COR-L47 (cell line): ENCODE measurements at places on chromosomes 13 and 19.

GRCh38 chr19:4038057-4038456 lies 28.6 kb downstream of the ZBTB7A start:
- DNase-seq, result no peak

DNA sequence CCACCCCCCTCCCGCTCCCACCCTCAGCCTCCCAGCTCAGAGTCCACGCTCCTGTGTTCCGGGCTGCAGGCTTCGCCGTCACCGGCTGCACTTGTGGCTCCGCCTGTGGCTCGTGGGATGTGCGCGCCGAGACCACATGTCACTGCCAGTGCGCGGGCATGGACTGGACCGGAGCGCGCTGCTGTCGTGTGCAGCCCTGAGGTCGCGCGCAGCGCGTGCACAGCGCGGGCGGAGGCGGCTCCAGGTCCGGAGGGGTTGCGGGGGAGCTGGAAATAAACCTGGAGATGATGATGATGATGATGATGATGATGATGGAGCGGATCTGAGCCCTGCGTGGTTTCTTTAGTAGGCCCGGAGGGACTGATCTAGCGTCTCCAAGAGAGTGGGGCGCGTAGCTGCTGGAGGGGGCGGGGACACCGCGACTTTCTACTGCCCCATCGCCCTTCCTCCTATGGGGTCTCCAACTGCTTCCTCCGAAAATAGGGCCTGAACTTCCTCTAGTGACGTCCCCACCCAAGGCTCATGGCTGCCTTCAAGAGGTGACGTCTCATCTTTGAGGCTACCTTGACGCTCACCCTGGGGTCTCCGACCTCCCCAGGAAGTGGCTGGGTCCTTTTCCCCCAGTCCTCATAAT lies 1.4 kb downstream of the RETN start:
- DNase-seq, result peak; percentile 4

DNA sequence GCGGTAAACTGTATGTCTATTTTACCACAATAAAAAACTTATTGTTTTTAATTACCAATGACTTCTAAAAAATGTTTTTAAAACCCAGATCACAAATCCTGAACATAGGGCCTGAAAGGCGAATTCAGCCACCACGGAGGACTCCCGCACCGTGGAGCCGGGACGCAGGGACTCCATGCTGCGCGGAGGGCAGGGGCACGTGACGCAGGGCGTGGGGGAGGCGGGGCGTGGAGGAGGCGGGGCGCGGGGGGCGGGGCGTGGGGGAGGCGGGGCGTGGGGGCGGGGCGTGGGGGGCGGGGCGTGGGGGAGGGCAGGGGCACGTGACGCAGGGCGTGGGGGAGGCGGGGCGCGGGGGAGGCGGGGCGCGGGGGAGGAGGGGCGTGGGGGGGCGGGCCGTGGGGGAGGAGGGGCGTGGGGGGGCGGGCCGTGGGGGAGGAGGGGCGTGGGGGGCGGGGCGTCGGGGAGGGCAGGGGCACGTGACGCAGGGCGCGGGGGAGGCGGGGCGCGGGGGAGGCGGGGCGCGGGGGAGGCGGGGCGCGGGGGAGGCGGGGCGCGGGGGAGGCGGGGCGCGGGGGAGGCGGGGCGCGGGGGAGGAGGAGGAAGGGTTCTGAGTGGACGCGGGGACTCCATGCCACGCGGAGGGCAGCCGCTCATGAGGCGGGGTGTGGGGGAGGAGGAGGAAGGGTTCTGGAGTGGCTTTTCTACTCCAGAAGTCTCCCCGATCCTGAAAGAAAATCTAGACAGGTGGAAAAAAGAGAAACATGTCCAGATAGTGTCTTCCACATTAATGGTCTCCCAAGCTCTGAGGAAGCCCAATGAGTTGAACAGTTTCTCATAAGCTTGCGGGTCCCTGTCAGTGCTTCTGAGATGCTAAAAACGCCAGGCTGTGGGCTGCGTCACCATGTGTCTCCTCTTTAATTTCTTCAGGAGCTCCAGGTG lies 4.4 kb upstream of the PROZ start:
- DNase-seq, result peak; percentile 71

GRCh38 chr13:46062185-46062584 lies 9.6 kb upstream of the ZC3H13 start:
- no peak for DNase-seq

- no peak for DNase-seq
Measured at GRCh38 chr13:81283062-81283461, 942.1 kb upstream of the SPRY2 start.

DNA sequence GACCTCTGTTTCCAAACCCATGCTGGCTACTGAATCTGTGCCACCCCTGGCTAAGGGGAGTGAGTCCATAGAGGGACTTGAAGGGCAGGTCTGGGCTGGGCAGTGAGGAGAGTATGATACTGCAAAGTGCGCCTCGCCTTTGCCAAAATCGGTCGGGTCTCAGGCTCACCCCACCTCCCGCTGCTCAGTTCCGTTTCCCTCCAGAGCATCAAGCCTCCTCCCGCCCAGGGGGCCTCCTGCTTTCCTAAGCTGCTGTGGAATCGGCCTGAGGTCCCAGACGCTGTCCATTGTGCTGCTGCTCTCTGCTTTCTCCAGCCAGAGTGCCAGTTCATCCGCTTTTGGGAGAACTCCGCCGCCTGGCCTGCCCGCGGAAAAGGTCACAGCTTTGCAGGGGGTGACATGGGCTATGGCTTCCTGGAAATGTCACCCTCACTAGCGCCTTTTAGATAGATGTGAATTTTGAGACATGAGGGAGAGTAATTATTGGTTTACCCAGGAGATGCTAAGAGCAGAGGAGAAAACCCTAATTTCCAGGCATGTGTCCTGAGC lies 1418.4 kb downstream of the UQCRFS1 start:
- DNase-seq, result no peak

DNA sequence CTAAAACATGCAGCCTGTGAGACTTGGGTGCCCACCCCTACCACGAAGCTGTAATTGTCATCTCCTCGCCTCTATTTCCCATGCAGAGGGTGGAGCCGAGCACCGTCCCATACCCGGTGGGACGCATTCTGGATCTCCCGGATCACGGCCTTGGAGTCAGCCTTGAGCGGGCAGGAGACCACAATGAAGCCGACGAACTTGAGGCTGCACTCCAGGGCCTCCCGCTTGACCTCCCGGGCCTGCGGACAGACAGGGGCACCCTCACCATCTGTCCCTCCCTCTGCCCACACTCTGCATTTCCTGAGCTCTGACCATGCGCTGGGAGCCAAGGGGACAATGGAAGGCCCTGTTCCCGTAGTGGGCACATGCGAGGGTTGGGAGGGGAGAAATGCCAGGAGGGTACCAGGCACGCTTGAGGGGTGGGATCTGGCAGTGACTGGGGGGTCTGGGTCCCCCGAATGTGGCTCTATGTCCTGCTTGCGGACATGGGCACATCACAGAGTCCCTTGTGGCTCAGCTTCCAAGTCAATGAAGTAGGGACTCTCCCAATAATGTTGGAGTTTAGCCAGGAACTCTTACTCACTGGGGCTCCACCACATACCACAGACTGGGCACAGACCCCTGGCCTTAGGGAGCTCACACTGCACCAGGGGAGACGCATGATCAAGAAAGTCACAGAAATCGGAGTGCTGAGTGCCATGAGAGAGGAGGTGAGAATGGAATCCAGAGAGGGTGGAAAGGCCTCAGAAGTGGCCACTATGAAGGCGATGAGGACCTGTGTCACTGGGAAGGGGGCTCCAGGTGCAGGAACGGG lies 9.2 kb upstream of the GMIP start:
- DNase-seq, result no peak

DNA sequence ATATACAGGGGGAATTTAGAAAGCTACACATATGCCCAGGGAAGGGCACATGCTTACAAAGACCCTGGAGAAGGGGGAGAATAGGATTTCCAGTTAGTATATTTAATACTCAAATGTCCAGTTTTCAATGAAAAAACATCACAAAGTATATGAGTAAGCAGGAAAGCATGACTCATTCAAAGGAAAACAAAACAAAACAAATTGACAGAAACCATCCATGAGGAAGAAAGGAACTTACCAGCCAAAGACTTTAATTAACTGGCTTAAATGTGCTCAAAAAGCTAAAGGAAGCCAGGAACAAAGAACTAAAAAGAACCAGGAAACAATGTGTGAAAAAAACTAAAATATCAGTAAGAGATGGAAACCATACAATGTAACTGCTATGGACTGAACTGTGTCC lies 716.2 kb upstream of the ARGLU1 start:
- DNase-seq, result no peak

DNA sequence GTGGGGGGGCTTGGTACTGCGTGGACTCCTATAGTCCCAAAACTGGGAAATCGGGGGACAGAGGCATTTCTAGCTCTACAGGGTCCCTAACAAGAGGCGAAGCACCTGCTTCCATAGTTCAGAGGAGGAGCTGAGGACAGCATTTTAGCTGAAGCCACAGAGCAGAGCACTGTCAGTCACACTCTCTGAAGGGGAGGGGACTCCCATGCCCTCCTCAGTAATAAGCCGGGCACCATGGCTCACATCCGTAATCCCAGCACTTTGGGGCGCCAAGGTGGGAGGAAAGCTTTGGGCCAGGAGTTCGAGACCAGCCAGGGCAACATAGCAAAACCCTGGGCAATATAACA lies 3.8 kb downstream of the NPAS1 start:
- no peak for DNase-seq

- peak; percentile 91 for DNase-seq
Measured at GRCh38 chr13:88908961-88909441, 1237.8 kb downstream of the SLITRK5 start.

DNA sequence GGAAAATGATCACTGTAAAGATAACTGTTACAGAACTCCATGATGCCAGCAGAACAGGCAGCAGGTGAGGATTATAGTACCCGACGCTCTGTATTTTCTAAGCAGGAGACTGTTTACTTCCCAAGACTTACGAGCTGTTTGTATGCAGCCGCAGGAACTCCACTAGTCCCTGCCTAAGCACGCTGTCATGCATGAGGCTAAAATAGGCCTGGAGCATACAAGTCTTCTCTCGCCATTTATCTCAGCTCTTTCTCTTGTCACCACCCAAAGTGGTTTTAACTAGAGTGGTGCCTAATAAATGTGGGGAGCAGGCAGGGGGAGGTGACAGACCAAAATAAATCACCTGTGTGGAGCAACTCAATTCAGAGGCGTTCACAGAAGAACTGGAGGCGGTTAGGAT lies 175.8 kb downstream of the TDRD3 start:
- DNase-seq, result no peak
